ENCODE measurements at places on chromosomes 3 and 15.

DNA sequence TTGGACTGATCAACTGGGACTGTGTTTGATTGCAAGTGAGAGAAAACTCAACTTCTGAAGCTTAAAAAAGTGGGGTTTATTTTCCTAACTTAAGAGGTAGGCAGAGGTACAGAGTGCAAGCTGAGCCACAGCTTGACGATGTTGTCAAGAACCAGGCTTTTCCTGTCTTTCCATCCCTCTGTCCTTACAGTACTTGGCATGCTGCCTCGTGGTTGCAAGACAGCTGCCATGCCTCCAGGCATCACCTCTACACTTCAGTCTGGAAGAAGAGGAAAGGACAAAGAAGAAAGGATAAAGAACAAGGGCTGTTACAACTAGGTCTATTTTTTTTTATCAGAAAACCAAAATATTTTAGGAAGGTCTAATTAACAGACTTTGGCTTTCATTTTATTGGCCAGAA lies 51.8 kb upstream of the GALNT15 start:
- no peak for DNase-seq

DNA sequence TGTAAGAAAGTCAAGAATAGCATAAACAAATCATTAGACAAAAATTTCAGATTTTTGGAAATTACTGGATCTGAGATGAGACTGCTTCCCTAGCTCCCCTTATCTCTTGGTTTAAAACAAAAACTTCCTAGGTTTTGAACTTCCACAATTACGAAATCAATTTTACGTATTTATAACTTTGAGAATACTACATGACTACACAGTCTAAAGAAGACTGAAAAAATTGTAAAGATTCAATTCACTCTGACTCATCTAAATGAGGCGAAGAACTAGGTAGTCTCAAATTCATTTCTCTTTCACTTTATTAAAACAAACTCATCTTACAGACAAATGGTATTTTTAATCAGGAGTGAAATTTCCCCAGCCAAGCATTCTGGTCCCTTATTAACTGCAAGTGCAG lies 10.3 kb downstream of the CCDC54 start:
- DNase-seq: no peak

DNA sequence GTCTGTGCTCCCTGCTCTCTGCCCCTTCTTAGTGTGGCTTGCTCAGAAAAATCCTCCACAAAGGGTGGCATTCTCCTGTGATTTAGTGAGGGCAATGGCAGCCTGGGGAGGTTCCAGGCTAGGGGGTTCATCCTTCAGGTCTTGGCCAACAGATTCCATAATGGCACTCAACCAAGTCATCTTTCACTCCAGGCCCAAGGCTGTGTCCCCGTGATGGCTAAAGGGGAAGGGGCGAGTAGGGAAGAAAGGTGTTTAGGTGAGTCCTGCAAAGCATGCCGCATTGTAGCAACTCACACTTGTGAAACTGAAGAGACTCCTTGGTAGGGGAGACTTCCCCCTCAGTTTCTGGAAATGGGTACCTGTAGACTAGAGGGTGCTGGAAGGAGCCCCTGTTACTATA lies 105.6 kb downstream of the THSD4 start:
- DNase-seq: no peak

GRCh38 chr3:53144446-53144845 lies 14.2 kb upstream of the RFT1 start:
- DNase-seq: no peak

DNA sequence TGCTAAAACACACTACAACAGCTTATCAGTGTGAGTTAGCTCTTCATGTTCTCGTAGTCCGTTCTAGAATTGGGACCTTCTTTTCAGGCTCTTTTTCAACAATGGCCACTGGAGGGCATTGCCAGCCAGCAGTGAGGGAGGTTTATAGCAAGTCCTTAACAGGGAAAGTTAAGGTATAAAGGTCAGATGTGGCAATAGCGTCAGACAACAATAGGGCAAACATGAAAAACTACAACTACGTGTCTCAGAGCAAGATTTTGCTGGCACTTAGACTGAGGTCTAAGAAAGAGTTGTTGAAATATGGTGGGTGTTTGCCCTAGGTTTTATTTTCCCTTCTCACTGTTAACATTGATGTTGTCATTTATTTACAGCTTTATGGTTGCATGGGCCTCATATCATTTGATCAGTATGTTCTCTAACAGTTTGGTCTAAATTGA lies 161.4 kb downstream of the GMNC start:
- no peak for DNase-seq

GRCh38 chr3:142501004-142501926 lies 53.4 kb upstream of the XRN1 start:
- no peak for DNase-seq

DNA sequence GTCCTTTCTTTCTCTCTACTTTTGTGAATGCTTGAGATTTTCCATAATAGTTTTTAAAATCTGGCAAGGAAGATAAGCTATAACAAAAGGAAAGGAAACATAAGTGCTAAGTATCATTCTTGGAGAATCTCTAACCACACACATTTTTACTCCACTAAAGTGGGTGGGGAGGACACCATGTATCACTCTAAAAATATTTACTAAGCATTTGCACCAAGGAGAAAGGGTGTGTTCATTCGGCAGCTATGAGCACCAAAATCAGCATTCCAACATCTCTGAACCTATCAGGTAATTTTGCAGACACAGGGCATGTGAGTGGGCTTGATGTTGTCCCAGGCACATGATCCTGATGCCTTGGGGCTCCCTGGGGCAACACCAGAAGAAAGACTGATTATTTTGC lies 5.5 kb downstream of the B4GALT4 start:
- DNase-seq: no peak

DNA sequence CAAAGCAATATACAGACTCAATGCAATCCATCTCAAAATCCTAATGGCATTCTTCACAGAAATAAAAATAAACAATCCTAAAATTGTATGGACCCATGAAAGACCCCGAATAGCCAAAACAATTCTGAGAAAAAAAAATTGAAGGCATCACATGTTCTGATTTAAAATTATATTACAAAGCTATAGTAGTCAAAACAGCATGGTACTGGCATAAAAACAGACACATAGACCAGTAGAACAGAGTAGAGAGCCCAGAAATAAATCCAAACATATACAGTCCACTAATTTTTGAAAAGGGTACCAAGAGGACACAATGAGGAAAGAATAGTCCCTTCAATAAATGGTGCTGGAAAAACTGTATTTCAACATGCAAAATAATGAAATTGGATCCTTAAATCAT lies 70.4 kb upstream of the THRB start:
- DNase-seq: no peak

DNA sequence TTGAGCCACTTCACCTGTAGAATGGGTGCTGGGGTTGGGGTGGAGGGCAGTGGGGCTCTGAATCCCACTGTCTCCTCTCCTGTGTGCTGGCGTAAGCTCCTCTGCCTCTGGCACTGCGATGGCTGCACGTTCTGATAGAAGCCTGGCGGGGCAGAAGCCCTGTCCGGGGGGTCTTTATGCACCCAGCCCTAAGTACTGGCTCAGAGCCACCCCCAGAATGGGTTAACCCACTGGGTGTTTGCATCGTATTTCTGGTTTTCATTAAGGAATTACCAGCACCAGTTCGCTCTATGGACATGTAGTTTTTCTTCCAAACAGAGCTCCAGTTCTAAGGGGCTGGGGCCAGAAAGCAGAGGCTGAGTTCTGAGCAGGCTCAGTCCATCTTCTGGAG lies 37.7 kb upstream of the CDCP1 start:
- DNase-seq: no peak

DNA sequence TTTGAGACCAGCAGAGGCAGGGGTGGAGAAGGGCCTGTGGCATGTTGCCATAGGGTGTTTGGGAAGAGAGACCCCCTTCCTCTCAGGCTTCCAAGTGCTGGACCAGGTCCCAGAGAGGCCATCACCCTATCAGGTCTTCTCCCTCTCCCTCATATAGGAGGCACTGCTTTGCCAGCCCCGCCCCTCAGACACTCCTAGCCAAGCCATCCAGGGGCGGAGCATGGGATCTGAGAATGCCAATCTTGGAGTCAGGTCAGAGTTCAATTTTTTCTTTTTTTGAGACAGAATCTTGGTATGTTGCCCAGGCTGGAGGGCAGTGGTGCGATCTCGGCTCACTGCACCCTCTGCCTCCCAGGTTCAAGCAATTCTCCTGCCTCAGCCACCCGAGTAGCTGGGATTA lies 32.7 kb downstream of the CRABP1 start:
- DNase-seq: no peak

DNA sequence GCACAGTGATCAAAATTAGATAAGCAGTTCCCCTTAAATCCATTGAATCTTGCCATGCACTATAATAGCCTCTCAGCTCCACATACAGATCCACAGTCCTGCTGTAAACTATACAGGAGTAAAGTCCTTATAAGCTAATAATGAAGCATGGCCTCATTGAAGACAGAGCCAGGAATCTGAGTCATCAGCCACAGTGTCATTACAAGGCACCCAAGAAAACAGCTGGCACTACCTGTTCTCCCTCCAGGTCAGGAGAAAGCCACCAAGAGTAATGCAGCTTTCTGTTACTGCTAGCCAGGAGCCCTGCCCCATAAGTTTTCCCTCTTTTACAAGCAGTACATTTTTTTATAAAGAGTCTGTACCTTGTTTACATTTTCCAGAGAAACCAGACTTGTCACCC lies 27.3 kb downstream of the WDR49 start:
- no peak for DNase-seq

DNA sequence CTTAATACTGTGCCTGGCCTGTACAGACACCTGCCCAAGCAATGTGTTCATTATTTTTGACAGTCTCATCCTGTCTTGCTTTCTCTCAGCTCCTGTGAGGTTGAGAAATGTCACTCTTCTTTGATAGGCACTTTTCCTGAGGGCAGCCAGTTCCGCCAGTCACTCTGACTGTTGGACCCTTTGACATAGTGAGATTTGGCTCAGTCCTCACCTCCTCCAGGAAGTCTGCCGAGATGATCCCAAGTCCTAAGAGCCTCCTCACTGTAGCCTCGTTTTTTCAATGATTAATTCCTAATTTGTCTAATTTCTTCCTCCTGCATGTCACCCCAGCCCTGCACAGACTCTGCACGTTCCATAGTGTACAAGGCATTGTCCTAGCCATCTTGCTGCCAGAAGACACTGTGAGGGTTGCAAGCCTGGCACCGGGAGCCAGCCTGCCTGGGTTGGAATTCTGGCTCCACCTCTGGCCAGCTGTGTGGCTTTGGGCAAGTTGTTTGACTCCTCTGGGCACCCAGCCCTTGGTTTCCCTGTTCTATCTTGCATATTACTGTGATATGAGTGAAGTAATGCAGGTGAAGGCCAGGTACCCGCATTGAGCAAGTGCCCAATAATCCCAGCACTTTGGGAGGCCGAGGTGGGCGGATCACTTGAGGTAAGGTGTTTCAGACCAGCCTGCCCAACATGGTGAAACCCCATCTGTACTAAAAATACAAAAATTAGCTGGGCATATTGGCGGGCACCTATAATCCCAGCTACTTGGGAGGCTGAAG lies 24.3 kb downstream of the RPLP1 start:
- DNase-seq: no peak

GRCh38 chr3:908839-909238 lies 184.0 kb upstream of the CNTN6 start:
- no peak for DNase-seq

GRCh38 chr3:184174284-184174645 lies 390 bp upstream of the AP2M1 start:
- no peak for DNase-seq

- no peak for DNase-seq
Measured at GRCh38 chr3:115624029-115624741, 875 bp downstream of the GAP43 start.

GRCh38 chr3:120652896-120653545 lies 29.0 kb downstream of the HGD start:
- no peak for DNase-seq

DNA sequence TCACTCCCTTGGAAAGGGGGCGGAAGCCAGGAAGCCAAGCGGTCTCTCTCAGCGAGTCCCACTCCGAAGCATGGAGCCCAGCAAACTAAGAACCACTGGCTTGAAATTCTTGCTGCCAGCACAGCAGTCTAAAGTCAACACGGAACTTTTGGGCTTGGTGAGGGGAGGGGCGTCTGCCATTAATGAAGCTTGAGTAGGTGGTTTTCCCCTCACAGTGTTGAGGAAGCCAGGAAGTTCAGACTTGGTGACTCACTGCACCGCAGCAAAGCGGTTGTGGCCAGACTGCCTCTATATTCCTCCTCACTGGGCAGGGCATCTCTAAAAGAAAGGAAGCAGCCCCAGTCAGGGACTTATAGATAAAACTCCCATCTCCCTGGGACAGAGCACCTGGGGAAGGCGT lies 665.4 kb upstream of the CBLB start:
- DNase-seq: peak; percentile 32

Measured in stimulated activated CD4-positive, alpha-beta T cell treated with anti-CD3 and anti-CD28 coated beads, Interleukin-4, amount 100 ng/mL, for 1 hour (primary cell).